Activated T-cell treated with anti-CD3 and anti-CD28 coated beads for 48 hours (primary cell): ENCODE measurements at places on chromosomes 11 and 22.
A peak's percentile ranks its signal among the peaks of the same experiment; 100 is the strongest.

DNA sequence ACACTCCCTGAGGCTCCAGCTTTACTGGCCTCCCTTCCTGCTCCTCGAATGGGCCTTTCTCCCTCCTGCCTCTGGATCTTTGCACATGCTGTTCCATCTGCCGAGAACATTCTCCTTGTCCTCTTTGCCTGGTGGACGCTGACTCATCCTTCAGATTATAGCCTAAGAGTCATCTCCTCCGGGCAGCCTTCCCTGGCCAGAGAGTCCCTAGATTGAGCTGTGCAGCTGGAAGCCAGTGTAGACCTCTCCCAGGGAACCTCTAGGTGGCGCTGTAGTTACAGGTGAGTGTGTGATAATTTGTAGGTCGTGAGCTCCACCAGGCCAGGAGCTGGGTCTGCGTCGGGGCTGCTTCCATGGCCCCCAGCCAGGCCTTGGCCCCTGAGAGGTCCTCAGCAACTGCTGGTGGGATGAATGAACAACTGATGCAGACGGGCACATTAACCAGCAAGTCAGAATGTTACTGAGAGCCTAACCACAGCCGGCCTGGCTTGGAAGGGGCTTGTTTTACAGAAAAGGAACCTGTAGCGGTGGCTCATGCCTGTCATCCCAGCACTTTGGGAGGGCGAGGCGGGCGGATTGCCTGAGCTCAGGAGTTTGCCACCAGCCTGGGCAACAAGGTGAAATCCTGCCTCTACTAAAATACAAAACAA lies 8.7 kb downstream of the PNPLA5 start:
- peak; percentile 41 for DNase-seq

DNA sequence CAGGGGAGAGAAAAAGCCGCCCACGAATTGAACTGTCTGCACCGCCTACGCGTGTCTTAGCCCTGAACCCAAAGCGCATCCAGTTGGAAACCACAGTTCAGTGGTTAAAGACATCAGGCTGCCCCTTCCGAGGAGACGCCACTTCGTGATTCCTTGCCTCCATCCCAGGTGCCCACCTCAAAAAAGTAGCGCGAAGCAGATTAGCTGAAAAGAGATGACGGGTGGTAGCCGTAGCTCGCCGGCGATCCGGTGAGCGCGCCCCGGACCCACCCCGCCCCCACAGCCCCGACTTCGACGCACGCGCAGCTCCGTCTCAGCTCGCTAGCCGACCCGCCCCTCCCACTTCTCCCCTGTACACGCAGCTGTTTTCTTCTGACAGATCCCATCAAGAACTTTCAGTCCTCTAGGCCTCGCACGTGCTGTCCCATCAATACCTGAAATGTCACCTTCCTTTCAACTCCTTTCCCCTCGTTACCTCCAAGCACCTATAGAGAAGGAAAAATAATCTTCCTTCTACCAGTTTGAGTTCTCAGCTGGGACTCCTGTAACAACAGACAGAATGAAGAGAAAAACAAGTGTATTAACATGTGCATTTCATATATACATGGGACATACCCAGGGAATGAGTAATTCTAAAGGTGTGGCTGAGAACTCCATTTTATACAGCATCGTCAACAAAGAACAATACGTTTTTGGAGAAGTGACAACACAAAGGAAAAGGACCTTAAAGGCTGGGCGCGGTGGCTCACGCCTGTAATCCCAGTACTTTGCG lies 49.5 kb downstream of the OR4D9 start:
- DNase-seq = peak; percentile 79

GRCh38 chr11:61345954-61346843 lies 13.2 kb downstream of the TKFC start:
- DNase-seq = no peak

DNA sequence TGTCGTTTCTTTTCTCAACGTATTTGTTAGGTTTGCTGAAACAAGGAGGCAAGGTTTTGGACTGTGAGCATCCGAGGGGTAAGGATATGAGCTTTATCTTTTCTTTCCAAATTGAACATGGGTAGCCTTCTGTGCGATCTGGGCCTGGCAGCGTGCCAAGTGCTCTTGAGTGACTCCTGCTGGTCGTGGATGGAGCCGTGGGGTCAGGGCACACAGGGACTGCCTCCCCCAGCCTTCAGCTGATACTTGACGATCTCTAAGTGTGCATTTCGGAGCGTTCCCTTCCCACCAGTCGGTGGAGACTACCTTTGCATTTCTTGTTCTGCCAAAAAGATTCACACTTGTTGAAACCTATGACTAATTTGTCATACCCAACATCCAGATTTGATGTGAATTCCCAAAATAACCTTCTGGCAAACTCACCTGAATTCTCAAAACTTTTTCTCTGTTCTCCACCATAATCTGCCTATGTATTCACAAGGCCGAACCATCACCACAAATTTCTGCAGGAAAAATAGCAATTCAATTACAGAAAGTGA lies 40.1 kb upstream of the CLMP start:
- peak; percentile 47 for DNase-seq
